ENCODE measurements at places on chromosomes 12 and 14. TPM values are rescaled to one million over a fixed set of nuclear protein-coding genes. Genes with fewer than 3 reads are reported as not detected.

GRCh38 chr12:100593490-100593889, 20.0 kb downstream of the GAS2L3 start:
- no peak for DNase-seq

DNA sequence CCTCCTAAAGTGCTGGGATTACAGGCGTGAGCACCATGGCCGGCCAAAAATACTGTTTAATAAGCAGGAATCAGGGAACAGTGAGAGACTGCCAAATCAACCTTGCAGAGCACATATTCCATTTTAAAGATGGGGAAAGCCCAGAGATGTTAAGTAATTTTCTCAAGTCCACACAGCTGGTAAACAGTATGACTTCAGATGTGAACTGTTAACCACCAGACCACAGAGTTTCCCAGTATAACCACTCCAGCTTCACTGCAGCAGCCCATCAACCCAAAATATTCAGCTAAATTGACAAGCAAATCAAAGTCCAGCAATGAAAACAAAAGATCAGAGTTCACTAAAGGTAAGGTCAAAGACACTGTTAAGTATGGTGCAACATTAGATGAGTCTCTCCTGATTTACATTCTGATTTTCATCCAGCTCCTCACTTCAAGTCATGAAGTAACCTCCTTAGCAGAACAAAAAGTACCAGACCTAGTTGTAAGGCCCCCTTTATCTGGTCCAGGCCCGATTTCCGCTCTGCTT, 82.1 kb downstream of the TRAFD1 start:
- no peak for DNase-seq

- no peak for DNase-seq
Measured at GRCh38 chr12:103379670-103380069, 116.1 kb downstream of the C12orf42 start.

DNA sequence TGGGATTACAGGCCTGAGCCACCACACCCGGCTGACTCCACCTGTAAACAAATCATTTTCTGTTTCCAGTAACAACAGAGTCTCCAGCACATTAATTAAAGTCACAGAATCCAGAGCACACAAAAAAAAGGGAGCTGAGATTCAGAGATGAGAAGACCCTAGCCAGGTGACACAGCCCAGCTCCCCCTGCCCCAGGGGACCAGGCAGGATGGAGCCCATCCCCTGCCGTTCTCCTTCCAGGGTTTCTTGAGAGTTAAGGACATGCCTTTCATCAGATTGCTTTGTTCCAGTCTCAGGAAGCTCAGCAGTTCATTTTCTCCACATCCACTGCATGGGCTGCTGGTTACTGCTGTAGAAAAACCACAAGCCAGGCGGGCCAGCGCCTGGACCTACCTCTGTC, 81.2 kb downstream of the RIMBP2 start:
- no peak for DNase-seq

DNA sequence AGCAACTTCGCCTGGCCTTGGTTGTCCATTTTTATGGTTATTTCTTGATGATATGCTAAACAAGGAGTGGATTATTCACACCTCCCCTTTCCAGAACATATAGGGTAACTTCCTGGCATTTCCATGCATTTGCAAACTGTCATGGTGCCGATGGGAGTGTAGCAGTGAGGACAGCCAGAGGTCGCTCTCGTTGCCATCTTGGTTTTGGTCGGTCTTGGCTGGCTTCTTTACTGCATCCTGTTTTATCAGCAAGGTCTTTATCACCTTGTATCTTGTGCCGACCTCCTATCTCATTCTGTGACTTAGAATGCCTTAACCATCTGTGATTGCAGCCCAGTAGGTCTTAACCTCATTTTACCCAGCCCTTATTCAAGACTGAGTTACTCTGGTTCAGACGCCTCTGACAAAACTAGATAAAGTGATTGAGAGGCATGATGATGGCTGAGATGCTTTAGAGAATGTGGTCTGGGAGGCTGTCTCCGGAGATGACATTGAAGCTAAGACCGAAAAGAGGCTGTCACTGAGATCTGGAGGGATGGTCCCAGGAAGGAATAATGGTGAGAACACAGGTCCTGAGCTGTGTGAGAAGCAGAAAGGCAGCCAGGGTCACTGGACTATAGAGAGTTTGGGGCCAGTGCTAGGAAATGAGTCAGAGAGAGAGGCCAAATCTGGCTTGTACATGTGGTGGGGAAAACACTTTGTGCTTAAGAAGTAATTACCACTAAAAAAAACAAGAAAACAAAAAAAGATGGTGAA, 2.9 kb downstream of the GLT1D1 start:
- DNase-seq, result no peak

DNA sequence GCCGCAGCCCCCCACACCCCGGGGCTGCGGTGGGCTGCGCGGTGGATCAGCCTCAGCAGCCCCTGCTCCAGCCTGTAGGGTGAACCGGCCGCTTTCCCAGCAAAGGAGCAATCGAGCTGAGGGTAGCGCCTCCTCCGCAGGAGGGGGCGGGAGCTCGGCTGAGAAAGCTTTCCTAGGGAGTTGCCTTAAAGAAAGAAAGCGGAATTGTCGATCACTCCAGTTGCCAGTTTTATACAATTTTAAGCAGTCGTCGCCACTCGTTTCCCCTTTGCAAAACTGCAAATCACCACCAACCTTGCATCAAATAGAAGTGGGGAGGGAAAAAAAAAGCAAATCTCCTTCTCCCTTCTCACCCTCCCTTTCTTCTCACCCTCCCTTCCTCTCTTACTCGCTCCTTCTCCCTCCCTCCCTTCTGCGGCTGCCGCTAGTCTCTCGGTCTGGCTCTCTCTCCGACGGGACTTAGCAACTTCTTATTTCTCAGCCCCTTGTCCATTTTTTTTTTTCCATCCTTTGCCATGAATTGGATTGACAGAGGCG, at the start of gene PDE3A:
Gene PDE3A (plus strand): TSS at position 424 of the 537 bp plus-strand sequence. CDS start 748 bp downstream, outside the sequence.
- no peak for DNase-seq

DNA sequence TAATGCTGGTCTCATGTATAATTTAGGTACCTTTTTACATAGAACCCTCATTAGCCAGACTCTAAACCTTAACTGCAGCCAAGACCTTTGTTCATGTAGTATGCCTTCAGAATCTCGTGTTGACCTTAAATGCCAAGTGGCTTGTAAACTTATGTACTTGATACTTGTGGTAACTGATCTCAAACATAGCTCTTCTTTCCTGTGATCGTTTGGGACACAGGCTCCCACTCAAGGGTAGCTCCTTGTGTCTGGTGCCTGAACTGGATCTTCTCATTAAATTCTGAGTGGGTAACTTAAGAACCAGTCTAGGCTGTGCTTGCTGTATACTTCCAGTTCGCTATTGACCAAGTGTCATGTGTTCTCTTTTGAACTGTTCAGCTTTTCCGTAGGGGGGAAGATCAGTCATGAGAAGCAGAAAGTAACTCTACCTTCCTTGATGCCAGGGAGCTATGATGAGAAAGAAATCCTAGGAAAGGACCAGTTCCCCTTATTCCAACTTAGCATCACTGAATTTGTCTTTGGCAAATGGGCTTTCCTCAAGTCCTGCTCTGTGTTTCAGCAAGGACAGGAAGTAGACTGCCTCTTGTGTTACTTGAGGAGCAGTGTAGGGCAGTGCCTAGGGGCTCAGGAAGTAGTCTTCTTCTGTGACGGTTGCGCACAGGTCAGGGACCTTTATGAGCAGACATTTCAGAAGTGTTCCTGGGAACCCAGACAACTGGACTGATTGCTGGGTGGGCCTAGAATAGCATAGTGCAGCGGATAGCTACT, 2.5 kb downstream of the LGALS3 start:
- DNase-seq, result no peak

The BCL2L14 gene
- 0.85 TPM for total RNA-seq

The PTPRQ gene
- 2.4 TPM for total RNA-seq

The LRRIQ1 gene
- total RNA-seq, result 0.42 TPM

The PTGER2 gene
- total RNA-seq, result 3.3 TPM

All from thoracic aorta (tissue), 2 donors.